Activated CD4-positive, CD25-positive, alpha-beta regulatory T cell (primary cell): ENCODE measurements at places on chromosomes 3 and 15.

- no peak for DNase-seq
These were observed 158.6 kb downstream of the RAP2B start for GRCh38 chr3:153320585-153321128.

GRCh38 chr3:17941766-17942165 is 199.3 kb upstream of the TBC1D5 start:
- no peak for DNase-seq

GRCh38 chr3:127734754-127735473 is 62.2 kb downstream of the ABTB1 start:
- no peak for DNase-seq

GRCh38 chr15:57655809-57656208 is 50.7 kb upstream of the POLR2M start:
- no peak for DNase-seq

GRCh38 chr15:48416301-48416700 is 85.1 kb downstream of the DUT start:
- DNase-seq = no peak

GRCh38 chr3:128970740-128971047 is 23.2 kb downstream of the CFAP92 start:
- DNase-seq = no peak

DNA sequence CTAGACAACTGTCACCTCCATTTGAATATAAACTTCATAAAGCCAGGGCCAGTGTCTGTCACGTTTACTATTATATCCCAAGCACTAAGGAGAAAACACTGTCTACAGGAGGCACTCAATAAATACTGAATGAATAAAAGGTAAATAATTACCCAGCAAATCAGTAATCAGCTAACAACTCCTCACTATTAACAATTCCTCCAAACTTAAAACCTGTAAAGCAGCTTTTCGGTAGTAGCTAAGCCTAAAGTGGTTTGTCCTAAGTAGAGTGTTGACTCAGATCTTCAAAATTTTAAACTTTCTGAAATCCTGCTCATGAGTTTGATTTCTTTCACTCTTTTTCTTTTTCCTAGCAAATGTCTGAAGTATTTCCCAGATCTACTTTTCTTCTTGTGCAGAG is 39.9 kb downstream of the C3orf80 start:
- DNase-seq = no peak

- no peak for DNase-seq
These were observed 351.0 kb downstream of the MCTP2 start for GRCh38 chr15:94582368-94582767.

GRCh38 chr3:45701172-45701867 is 12.1 kb downstream of the SACM1L start:
- DNase-seq = no peak

DNA sequence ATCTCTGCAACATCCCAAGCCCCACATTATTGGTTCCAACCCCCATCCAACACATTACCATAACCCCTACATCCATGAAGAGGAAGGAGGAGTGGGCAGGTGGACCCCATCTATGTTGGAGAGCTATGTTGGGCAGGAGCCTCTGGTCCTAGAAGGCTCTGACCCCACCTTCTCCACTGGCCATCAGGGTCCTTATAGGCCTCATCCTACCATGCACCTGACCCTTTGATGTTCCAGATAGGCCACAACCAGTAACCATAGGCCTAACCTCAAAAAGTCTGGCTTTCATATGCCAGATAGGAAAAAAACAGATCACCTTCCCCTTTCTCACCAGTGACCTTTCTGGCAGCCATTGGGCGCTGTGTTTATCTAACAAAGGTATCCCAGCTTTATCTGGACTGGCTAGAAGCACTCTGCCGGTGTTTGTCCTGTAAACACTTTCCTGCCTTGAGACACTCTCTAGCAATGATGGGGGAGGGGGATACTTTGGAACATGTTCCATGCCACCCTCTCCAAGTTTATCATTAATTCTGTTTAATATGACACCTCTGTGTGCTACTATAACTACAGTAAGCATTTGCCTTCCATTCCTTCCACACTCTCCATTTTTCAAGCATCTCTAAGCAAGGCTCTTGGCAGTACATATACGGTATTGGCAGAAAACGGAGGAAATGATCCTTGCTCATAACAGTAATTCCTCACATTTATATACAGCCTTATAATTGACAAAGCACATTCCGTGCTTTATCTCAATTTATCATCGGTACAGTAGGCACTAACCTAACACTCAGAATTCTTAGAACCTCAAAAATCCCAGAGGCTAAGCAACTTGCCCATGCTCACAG is 377.1 kb downstream of the VPS13C start:
- no peak for DNase-seq

DNA sequence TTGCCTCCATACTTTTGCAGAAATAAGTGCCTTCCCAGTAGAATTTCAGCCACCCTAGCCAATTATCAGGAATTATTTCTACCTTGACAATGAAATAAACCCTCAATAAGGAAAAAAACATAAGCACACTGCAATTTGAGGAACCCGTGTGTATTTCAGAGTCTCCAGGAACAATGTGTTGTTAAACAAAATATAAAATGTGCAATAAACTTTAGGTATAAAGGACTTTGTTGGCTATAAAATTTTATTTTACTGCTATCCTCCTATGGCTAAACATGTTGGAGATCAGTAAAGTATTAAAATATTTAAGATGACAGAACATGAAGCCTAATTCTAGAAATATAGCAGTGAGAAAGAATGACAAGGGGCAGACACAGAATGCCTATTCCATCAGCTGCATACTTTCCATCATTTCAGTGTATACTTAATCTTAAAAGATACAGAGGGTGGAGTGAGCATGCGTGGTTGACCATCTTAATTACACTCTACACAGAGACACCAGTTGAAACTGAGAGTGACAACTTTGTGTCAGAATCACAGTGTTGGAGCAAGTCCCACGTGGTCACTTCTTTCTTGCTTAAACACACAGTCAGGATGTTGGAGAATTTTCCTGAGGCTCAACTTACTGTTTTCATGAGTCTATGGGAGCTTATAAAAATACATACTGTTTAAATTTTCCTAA is 79.0 kb upstream of the SUCLG2 start:
- DNase-seq = no peak

GRCh38 chr15:67117370-67117769 is 52.0 kb downstream of the SMAD3 start:
- DNase-seq = no peak

DNA sequence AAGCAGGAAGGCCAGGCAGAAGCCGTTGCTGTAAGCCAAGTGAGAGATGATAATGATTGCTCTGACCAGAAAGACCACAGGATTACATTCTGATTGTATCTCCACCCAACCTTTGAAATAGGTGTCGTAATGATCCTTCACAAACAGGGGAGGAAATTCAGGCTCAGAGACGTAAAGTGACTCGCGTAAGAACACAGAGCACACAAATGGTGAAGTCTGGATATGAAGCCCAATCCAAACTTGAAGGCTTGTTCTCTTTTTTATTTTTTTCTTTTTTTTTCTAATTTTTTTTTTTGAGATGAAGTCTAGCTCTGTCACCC is 25.3 kb upstream of the PIAS1 start:
- no peak for DNase-seq

DNA sequence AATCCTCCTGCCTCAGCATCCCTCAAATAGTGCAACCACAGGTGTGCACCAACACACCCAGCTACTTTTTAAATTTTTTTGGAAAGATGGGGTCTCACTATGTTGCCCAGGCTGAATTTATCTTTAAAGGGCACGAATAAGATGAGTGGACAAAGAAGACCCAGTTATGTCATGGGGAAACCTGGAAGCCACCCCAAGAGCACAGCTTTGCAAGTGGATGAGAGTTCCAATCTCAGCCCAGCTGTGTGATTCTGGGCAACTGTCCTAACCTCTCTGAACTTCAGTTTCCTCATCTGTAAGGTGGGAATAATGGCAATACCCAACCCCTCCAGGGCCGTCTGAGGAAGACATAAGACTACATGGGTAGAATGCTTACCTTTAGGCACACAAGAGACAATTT is 32.2 kb downstream of the DNAJB8 start:
- no peak for DNase-seq

- DNase-seq = no peak
These were observed 102.1 kb upstream of the TLE3 start for GRCh38 chr15:70199540-70200410.

GRCh38 chr3:25257026-25257425 is 171.0 kb upstream of the RARB start:
- no peak for DNase-seq

DNA sequence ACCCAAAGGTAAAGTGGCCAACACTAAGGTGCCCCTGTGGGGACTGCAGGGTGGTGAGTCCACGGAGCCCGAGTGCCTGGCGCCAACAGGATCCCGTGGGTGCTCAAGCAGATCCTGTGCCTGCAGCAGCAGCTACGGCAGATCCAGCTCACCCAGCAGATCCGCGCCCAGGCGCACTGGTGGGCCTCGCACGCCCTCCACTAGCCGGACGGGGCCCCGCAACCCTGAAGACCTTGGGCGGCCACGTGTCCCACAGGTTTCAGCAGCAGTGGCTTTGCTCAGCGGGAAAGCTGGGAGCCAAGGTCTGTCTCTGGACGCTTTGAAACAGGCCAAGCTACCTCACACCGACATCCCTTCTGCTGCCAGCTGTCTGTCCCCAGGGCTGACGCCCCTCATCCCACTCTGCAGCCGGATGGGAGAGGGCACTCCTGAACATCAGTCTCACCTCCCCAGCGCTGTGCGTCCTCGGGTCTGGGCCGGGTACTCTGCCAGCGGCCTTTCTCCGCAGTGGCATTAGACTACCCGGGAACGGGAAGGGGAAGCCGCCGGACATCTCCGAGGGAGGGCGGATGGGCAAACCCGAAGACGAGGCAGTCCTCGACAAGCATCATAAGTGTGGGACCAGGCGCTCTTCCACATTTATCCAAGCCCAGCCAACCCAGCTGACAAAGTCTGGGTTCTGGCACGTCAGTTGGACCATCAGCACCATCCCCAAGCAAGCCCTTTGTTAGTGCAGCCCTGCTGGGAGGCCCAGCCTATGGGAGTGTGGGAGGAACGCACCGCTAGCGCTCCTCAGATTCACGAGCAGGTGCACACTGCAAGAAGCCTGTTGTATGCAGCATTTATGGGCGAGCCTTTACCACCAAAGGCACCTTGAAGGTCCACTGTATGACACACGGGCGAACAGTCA is 212.6 kb upstream of the UBE2E2 start:
- no peak for DNase-seq

GRCh38 chr3:191085091-191085490 is 114.0 kb upstream of the OSTN start:
- DNase-seq = no peak

GRCh38 chr15:33278816-33279612 is 31.8 kb upstream of the RYR3 start:
- DNase-seq = no peak

DNA sequence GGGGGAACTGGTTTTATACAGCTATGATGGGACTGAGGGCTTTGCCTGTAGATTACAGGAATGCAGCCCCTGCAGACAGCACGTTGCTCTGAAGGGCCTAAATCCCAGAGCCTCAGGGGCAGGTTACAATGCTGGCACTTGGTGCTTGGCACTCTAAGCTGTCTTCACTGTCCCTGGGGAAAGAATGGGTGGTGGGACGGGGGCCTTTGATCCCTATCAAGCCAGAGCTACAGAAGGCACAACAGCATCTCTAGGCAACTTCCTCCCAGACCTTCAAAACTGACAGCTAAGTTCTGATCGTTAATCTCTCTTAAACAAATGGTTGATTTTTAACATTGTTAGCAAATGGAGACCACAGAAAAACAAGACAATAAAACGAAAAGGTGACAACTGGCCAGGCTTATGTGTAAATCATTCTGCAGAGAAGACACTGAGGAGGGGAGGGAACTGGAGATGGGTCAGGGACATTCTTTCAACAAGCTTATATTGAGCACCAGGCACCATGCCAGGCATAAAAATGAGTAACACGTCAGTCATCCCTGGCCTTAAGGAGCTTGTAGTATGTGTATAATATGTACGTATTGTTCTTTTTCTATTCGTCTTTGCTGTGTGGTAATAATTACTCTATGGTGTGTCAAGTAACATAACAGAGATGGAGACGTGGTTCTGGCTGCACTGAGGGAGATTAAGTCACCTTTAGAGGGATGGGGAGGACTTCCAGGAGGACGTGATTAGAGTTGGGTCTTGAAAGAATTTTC is 49.1 kb downstream of the CA12 start:
- no peak for DNase-seq

GRCh38 chr3:84806958-84807357 is 151.8 kb upstream of the CADM2 start:
- no peak for DNase-seq

GRCh38 chr3:98745718-98746117 is 17.4 kb upstream of the ST3GAL6 start:
- no peak for DNase-seq

GRCh38 chr3:146403792-146404191 is 65.6 kb downstream of the PLSCR2 start:
- DNase-seq = no peak

DNA sequence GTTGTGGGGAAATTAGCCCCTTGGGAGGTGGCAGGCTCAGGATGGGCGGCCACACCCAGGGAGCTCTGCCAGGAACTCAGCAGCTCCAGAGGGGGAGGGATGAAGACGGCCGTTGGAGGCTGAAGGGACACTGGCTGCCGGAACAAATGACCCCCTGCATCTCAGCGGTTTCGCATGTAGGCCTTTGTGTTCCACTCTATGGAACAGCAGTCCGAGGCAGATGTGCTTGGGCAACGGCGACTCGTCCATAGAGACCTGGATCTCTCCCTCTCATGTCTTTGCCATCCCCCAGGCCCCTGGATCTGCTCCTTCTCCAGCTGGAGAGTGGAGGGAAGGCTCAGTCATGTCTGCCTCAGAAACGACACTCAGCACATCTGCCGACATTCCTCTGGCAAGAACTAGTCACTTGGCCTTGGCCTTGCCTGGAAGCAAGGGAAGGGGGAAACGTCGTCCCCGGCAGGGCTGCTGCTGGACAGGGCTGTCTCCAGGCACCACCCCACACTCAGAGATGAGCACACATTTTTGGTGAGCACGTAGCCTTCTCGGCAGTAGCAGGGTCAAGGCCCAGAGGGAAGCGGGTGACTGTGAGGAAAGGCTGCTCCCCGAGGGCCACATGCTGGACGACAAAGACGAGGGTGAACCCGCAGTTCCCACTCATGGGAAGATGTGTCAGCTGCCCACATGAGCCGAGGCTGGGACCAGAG is 83.8 kb downstream of the ASB7 start:
- no peak for DNase-seq

DNA sequence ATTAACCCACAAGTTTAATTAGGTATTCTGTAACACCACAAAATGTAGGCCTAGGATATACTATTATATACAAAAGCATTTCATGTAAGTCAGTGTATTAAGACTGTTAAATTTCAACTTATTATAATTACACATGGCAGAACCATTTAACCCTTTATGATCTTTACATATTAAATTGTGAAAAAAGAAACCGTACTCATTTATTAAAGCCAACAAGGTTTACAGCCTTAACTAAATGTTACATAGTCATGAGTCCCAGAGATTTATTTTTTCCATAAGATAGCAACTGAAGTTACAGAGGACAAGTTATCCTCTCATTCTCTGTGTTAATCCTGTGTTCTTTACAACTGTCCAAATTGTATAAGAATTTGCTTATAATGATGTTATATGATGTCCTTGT is 615.8 kb upstream of the AGTR1 start:
- DNase-seq = no peak
